ENCODE measurements at places on chromosomes 1 and 21.

DNA sequence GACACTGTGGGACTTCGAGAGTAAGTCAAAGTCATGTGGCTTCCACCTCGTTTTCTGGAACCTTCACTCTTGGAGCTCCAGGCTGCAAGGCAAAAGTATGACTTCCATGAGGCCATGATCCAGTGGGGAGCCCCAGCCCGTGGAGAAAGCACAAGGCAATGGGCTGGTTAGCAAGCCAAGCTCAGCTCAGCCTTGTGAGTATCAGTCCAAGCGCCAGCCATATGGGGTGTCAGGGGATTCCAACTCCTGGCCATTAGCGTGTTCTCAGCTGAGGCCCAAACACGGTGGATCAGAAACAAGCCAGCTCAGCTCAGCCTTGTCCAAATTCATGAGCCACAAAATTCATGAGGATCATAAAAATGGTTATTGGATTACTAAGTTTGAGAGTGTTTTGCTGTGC, 261.0 kb downstream of the RHOU start:
- H3K27ac ChIP-seq: no peak overlapping the region
- no peak for DNase-seq
- H3K4me1 ChIP-seq: no peaks in the 10 kb centered on the region
- no peaks in the 10 kb centered on the region for H3K27me3 ChIP-seq

DNA sequence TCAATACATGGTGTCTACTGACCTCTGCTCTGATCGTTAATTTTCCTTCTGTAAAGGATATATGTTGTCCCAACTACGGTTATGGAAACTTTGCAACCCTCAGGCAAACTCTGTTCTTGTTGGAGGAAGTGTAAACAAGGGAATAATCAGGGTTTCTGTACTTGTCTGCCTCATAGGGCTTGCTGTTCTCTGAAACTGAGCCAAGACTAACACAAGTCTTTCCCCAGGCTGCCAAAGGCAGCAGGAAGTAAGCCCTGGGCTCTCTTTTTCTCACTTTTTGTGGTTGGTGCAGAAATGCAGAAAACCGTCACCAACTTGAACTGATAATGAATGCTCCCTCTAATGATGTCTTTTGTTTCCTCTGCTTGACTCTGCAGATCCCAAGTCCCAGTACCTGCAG, 7.6 kb downstream of the CYP4X1 start:
- H3K4me3 ChIP-seq: no peak overlapping the region
- no peak overlapping the region for H3K27ac ChIP-seq
- no peak for DNase-seq

DNA sequence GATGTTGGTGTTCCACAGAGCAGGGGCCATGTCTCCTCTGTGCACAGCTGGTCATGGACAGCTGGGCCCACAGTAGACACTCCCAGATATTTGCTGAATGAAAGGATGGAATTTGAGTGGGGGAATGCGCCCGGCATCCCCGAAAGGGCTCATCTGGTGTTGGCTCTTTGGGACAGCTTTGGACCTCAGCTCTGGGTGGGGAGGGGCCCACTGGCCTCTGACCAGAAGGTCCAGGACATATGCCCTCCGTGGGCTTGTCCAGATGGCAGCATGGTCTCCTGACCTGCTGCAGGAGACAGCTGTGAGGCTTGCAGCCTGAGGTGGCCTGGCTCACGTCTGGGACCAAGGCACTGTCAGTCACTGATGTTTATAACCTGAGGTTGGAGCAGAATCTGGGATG, 160.4 kb upstream of the AJAP1 start:
- no peaks in the 10 kb centered on the region for H3K36me3 ChIP-seq
- no peaks in the 10 kb centered on the region for H3K27me3 ChIP-seq
- H3K4me3 ChIP-seq: no peak overlapping the region
- no peak overlapping the region for H3K27ac ChIP-seq
- H3K4me1 ChIP-seq: no peaks in the 10 kb centered on the region
- no peak for DNase-seq

DNA sequence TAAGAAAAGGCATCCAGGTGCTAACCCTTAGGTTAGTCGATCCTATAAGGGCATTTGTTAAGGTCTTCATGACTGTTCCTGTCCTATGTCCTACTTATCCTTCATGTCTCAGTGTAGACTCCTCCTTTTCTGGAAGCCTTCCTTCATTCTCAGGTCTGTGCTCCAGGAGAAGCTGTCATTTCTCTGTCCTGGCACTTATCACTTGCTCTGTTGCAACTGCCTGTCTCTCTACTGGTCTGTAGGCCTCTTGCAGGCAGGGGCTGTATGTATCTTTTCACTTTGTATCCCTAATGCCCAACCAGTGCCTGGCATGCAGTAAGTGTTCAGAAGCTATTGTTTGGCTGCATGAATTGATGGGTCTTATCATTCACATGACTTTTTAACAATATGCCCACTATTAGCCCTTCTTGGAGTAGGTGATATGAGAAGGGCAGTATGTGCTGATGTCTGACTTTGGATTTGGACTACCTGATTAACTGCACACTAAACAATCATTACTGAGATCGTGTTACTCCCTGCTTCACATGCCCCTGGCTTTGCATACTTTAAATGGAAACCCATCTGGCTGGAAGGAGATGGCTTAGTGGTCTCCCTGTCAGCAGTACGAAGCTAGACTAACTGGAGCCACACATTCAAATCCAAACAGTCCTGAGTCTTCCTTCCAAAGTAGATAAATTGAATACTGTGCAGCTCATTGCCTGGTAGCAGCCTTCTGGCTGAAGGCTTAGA, 88.8 kb downstream of the RGL1 start:
- no peaks in the 10 kb centered on the region for H3K27me3 ChIP-seq
- H3K4me1 ChIP-seq: peaks cover 16% of the 10 kb centered on the region
- no peak overlapping the region for H3K27ac ChIP-seq
- DNase-seq: no peak

DNA sequence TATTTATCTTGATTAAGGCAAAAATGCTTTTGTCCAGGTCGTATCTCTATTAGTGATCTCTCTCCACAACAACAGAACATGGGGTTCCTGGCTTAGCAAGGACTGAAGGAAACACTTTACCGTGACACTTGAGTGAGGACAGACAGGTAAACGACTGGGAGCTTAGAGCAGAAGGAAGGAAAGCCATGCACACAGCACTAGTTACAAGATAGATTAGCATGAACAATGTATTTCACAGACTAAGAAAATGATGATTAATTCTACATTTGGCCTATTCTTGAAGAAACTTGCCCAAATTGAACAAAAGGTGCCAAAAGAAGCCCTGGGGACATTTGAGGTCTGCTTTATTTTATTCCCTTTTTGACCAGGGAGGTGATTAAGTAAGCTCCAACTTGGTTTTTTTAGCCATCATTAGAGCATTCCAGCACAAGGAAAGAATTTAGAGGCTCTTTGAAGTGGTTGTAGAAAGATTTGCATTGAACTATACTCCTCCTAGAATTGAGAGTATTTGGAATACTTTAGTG, 248.5 kb downstream of the USP25 start:
- H3K4me3 ChIP-seq: no peak overlapping the region
- H3K4me1 ChIP-seq: no peaks in the 10 kb centered on the region
- H3K36me3 ChIP-seq: no peaks in the 10 kb centered on the region
- H3K27me3 ChIP-seq: no peaks in the 10 kb centered on the region
- DNase-seq: no peak
